ENCODE measurements at places on chromosomes 2 and 18.
A peak's percentile ranks its signal among the peaks of the same experiment; 100 is the strongest.

DNA sequence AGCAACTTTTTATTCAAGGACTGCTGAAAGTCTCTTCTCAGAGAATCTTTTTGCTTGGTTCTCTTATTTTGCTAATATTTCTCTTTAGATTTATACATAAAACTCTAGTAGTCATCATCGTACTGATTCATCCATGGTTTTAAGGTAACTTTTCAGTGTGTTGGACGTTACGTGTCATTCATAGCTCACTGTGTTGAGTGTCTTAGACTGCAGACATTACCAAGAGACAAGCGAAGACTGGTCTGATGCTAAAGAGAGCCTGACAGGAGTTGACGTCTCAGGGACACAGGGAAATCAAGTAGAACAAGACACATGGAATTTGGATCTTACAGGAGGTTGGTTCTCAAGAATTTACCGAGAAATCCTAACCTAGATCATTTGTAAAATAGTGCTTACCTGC is 25.5 kb downstream of the RBM44 start:
- DNase-seq = no peak

GRCh38 chr2:65788556-65788955 is 356.2 kb upstream of the SPRED2 start:
- DNase-seq = no peak

- DNase-seq = peak; percentile 40
These were observed 390.7 kb upstream of the NETO1 start for GRCh38 chr18:73258375-73259087.

DNA sequence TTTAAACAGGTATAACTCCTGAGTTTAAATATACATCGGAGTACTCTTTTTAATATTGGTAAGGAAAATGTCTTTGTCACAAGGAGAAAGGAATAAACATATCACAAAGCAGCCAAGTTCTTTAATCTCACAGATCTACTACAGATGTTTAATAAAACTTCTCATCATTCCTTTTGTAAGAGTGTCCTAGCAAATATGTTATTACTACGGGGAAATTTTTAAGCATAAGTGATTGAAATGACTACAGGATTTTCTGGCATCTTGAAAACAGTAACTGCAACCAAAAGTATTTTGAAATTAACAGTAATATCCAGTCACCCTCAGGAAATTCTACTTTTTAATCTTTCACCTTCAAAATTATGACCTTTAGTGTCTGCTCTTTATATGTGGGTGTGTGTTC is 403.1 kb downstream of the IRS1 start:
- DNase-seq = no peak

- DNase-seq = no peak
These were observed 103.9 kb downstream of the KLHL14 start for GRCh38 chr18:32668956-32669355.

DNA sequence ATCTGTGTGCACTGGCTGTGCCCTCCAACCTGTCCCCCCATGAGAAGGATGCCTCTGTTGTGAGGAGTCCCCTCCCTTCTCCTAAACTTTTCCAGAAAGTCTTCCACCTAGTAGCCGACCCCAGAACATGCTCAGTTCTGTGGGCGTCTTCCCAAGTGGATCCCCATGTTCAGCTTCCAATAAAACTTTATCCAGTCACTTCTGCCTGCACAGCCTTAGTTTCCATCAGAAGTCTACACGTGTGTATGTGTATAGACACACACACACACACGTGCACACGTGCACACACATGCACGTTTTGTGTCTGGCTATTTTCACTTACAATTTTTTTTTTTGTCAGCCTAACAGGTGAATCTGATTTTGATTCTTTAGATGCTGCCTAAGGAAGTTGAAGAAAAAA is 115.1 kb downstream of the RTP5 start:
- DNase-seq = no peak

DNA sequence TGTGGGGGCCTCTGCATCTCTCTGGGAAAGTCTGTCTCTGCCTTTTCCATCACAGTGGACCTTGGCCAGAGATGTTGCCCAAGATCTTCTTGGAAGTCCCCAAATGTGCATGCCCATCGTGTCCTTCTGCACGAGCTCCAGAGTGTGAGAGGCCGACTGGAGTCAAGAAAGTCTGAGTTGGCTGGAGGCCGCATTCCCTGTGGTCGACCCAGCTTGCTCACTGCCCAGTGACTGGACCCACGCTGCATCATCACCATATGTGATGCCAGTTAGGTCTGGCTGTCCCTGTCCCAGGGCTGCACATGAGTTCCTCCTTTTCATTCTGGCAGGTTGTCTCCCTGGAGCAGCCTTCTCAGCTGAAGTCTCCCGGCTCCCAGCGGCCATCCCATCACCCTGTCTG is 93.8 kb downstream of the ARL4C start:
- DNase-seq = no peak

- DNase-seq = no peak
These were observed 80.6 kb upstream of the EML6 start for GRCh38 chr2:54642677-54643430.

DNA sequence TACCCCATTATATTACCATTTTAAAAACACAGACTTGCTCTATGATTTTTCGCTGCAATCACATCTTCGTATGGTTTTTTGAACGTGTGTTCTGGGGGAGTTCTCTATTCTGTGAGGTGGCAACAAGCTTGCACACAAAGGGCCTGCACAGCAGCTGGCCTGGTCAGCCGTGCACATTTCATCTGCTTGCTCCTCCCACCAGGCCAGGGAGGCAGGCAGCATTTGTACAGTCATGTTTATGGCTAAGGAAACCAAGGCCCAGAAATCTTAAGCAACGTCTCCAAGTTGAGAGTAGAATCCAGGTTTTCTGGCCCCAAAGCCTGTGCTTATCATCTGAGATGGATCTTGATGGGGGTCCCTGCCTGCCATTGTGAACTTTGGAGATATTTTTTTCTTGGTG is 106.4 kb upstream of the SMIM21 start:
- no peak for DNase-seq

GRCh38 chr18:37660658-37661057 is 95.1 kb upstream of the CELF4 start:
- DNase-seq = no peak

DNA sequence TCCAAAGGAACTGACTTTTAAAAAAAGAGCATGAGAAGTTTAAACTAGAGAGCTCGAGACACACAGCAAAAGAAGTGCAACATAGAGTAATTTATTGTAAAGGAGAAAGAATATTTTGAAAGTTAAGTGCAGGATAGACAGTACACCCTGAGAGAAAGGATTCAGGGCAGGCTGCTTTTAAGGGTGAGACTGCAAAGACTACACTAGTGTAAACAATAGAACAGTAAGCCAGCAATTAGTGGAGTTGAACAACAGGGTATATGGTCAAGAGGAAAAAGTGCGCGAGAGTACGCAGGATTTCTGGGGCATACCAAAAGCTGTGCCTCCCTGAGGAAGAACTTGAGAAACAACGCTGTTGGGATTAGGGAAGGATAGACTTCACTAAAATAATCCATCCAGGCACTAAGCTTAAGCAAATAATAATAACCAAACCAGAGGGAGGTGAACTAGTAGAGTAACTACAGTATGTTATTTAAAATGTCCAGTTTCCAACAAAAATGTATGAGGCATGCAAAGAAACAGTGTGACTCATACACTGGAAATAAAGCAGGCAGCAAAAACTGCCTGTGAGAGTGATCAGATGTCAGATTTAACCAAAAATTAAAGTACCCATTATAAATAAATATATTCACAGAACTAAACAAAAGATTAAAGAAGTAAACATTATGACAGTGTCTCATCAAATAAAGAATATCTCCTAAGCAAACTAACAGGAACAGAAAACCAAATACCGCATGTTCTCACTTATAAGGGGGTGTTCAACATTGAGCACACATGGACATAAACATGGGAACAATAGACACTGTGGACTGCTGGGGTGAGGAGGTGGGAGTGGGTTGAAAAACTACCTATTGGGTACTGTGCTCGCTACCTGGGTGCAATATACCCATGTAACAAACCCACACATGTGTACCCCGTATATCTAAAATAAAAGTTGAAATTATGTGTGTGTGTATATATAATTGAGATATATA is 40.5 kb upstream of the EMILIN2 start:
- no peak for DNase-seq

GRCh38 chr2:48914477-48915089 is 159.1 kb upstream of the LHCGR start:
- DNase-seq = no peak

GRCh38 chr2:38535744-38536506 is 66.8 kb downstream of the HNRNPLL start:
- peak; percentile 91 for DNase-seq

DNA sequence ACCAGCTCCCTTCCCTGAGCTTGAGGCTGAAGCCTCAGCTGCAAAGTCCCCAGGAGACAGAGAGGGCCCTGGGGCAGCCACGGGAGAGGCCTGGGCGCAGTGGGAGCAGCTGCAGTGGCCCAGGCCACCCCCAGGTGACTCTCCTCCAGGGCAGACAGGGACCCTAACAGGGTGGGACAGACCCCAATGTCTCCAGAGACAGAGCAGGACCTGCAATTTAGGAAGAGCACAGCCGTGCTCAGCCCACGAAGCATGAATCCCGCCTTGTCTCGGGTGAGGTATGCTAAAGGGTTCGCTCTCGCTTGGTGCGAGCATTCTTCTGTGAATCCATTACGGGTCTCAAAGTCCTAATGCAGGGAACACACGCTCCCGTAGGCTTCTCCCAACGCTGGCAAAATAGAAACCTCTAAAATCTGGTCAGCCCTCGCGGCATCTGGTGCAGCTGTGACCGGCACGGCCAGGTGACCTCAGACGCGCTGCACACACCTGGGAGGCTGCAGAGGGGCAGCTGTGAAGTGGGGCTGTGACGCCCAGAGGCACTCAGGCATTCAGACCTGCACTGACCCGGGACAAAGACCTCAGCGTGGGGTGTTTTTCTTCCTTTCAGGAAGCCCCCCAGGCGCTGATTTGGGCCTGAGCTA is 12.6 kb downstream of the MBP start:
- DNase-seq = no peak

DNA sequence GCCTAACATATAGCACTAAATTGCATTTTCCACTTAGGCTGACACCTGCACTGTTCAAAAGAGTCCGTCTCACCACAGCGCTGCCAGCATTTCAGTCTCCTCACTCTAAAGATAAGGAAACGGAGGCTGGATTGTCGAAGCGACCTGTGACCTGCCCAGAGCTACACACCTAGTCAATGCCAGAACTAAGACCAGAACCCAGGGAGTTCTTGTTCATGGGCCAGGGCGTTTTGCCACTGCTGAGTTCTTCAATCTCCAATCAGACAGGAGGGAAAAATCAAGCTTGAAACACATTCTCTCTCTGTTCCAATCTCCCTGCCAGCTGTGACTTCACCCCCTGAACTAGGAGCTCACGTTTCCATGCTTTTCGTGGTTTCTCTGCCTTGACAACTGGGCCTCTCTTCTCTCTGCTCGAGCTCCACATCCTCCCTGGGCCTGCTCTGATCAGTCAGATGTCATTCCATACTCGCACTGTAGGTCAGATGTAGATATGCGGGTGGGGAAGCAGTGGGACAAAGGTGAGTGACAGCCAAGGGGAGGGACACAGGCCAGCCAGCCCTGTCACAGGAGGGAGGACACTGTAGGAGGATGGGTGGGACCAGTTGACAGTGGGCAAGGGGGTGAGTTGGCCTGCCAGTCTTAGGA is 221.1 kb upstream of the SMAD2 start:
- no peak for DNase-seq

GRCh38 chr2:236565879-236566402 is 3.7 kb upstream of the ACKR3 start:
- no peak for DNase-seq

- no peak for DNase-seq
These were observed 2.4 kb downstream of the RTKN start for GRCh38 chr2:74439373-74439772.

DNA sequence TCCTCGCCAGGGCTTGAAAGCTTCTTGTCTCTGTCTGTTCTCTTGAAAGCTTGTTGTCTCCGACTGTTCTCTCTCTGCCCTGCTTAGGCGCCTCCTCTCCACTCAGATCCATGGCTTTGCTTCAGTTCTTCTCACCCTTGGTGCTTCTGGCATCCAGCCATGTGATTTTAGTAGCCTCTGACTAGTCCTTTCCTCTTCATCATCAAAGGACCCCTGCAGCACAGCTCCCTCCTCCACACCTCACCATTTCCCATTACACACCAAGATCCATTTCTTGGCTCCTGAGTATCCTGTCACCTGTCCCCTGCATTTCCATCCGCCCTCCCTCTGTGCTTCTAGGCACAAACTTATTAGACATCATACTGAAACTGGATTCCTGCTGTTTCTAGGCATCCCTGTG is 59.4 kb downstream of the ZNF236 start:
- no peak for DNase-seq

DNA sequence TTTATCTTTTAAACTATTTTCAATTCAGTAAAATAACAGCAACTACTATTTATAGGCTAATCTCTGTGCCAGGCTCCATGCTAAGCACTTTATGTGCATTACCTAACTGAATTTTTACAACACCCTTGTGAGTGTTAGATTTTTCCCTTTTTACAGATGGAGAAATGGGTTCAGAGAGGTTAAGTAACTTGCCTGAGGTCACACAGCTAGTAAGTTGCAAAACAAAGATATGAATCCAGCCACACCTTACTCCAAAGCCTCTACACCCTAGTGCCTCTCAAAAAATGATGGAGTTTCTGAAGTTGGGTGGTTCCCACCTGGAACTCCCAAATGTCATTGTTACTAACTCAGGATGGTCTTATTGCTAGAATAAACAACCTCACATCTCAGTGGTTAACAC is 60.8 kb downstream of the RHOB start:
- no peak for DNase-seq

- no peak for DNase-seq
These were observed 41.6 kb downstream of the ARHGEF4 start for GRCh38 chr2:130878316-130878715.

GRCh38 chr2:106530866-106531265 is 43.7 kb downstream of the CD8B2 start:
- DNase-seq = no peak

DNA sequence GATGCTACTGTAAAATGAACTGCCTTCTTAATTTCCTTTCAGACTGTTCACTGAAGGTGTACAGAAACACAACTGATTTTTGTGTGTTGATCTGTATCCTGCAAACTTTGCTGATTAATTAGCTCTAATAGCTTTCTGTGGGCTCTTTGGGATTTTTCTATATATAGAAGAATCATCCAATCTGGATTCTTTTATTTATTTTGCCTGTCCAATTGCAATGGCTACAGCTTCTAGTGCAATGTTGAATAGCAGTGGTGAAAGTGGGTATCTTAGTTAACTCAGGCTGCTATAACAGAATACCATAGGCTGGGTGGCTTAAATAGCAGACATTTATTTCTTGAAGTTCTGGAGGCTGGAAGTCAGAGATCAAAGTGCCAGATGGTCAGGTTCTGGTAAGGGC is 74.4 kb downstream of the ID2 start:
- DNase-seq = no peak
